ENCODE measurements at places on chromosomes 1 and 21. TPM values are rescaled to one million over a fixed set of nuclear protein-coding genes. Genes with fewer than 3 reads are reported as not detected.

GRCh38 chr1:56922070-56922469 is 43.7 kb downstream of the C8B start:
- DNase-seq, result no peak

GRCh38 chr1:15305468-15305770 is 58.4 kb downstream of the FHAD1 start:
- no peak for DNase-seq

GRCh38 chr1:59103457-59103856 is 193.4 kb upstream of the FGGY start:
- no peak for DNase-seq

DNA sequence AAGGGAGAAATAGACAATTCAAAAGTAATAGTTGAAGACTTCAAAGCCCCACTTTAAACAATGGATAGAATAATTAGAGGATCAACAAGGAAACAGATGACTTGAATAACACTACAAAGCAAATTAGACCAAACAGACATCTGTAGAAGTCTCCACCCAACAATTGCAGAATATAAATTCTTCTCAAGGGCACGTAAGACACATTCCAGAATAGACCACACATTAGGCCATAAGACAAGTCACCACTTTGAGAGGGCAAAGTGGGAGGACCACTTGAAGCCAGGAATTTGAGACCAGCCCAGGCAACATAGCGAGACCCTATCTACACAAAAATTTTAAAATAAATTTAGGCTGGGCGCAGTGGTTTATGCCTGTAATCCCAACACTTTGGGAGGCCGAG is 20.5 kb upstream of the RNF186 start:
- DNase-seq, result no peak

- DNase-seq, result no peak
Measured at GRCh38 chr1:236759252-236759859, 35.7 kb upstream of the MTR start.

The MROH9 gene
- not detected for total RNA-seq

DNA sequence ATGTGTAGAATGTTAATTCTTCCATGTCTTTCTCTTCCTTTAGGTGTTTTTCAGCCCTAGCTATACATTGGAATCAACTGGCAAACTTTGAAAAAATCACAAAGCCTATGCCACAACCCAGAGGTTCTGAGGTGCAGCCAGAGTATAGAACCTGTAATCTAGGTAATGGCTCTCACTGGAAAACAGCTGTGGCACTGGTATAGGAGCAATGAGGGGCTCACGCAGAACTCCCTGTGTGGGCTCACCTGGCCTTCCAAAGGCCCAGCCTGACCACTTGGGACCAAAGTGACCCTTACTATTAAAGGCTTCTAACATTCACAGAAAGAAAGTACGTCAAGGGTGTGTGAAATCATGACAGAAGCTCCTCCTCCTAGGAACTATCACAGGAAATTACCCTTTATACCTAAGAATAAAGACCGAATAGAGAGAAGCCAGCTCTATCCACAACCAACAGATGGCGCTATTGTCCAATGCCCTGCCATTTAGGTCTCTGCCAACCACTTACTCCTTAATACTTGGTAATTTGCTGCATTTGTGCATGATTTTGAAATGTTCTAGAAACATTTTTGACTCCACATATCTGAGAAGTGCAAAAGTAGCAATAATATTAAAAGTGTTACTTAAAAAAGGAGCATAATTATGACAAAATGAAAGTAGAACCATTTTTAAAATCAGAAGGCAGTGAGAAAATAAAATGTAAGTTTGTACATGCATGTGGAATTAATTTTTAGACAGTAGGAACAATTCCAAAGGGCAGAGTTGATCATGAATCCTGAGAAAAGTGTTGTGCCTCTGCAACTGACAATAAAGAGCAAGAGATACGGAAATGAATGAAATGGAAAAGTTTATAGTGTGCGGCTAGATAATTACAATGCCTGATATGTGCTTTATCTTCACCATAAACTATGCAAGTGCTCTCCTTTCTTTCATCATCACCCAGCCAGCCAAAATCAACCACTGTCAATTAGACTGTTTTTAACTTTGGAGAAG is 93.1 kb upstream of the HAO2 start:
- DNase-seq, result no peak

DNA sequence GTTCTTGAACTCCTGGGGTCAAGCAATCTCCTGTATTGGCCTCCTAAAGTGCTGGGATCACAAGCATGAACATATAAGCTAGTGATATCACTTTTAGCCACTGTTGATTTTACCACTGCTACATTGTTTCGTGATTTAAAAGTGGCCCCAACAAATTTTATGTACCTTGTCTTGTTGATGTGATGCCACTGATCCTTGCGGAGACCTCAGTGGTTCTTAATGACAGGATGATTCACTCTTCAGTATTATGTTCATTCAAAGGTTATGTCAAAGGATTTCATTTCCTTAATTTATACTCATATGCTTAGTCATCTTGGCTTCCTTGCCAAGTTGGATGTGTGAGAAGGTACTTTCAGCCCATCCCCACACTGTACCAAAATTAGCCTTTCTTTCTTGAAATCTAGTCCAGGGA is 12.1 kb downstream of the PRKACB start:
- no peak for DNase-seq

Data from vagina (tissue), 2 donors.